ENCODE measurements at places on chromosomes 6 and 20.
A peak's percentile ranks its signal among the peaks of the same experiment; 100 is the strongest.

- DNase-seq = no peak
These were observed 35.3 kb downstream of the ELOVL2 start for GRCh38 chr6:11008821-11009220.

DNA sequence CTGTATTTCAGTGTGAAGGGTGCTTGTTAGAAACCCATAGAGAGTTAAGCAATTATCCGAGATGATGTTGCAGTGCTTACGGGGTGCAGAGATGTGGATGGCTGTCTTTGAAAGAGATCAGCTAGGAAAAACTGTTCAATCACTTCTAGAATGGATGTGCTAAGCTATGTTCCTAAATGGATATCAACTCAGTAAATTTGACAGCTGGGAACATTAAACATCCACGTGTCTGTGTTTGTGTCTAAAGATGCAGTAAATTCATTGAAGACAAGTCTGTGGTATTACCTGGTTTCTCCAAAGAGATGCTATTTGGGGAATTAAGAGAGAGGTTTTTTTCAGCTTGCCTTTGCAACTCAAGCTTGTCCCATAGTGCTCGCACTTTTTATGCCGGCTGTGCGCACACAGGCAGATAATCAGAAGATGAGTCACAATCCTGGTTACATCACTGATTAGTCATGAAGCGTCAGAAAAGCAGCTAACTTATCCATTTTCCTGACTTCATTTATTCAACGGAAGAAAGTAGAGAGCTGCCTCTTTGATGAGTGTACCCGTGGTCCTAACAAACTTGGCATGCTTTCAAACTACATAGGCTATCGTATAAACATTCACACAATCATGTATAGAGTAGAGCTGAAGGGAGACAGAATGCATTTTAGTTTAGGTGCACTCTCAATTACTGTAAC, 691.7 kb upstream of the SLC35B3 start:
- DNase-seq = no peak

DNA sequence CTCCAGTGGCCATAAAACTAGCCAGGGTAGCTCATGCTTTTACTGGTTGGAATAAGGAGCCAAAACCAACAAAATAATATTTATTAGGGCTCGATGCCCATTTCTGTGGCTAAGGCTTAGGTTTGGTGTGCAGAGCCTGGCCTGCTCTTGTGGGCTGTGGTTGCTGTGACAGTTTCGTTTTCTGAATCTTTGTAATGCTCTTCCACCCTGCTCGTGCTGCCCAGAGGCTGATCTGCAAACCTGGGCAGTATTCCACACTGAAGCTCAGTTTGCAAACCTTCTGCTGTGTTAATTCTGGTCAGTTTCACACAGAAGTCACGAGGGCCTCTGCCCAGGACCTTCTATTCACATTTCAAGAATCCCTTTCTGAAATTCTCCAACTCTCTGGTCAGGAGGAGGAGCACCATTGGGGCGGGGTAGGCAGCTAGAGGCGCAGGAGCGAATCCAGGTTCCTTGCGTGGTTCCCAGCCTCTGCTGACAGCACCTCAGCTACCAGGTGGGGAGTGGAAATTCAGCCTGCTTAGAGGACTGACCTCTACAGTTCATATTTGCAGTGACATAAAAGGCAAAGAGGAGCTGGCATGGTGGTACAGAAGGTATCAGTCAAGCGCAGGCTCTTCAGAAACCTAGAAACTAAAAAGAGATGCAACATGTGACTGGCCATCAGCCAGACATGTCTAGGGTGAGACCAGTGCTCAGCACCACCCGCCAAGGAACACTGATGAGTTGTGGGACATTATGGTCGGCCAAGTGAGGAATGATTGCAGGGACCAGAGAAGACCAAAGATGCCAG, 14.3 kb upstream of the C20orf144 start:
- DNase-seq = no peak

GRCh38 chr6:157961153-157961831, 20.4 kb upstream of the SYNJ2 start:
- DNase-seq = peak; percentile 32

- DNase-seq = peak; percentile 57
These were observed 710.7 kb downstream of the EYS start for GRCh38 chr6:64996301-64996700.

DNA sequence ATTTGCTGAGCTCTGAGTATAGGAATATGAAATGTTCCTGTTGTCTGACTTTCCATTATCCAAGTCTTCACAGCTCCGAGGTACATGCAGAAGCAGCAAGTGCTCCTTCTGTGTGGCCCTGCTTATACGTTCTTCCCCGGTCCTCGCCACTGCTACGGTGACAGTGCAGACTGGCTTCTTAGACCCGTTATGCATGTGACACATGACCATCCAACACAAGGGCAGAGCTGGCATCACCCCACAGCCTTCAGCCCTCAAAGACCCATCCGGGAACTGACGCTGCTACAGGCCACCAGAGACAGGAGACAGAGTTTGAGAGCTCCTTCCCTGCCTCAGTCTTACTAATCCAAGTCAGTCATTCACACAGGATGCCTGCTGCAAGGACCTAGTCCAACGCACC, 70.4 kb downstream of the TRAM2 start:
- no peak for DNase-seq
